ENCODE measurements at places on chromosomes 12 and 14.

GRCh38 chr12:93959657-93960056 lies 188.7 kb upstream of the PLXNC1 start:
- no peak for DNase-seq

- no peak for DNase-seq
These were observed at the start of gene TMEM63C for GRCh38 chr14:77181603-77182437. TSS of gene TMEM63C (plus strand) at chr14:77181798. CDS start at chr14:77218814, 37,016 bp downstream.

GRCh38 chr14:95497561-95498011 lies 18.9 kb downstream of the SYNE3 start:
- DNase-seq = no peak

GRCh38 chr12:32504591-32504990 lies 105.2 kb downstream of the FGD4 start:
- no peak for DNase-seq

DNA sequence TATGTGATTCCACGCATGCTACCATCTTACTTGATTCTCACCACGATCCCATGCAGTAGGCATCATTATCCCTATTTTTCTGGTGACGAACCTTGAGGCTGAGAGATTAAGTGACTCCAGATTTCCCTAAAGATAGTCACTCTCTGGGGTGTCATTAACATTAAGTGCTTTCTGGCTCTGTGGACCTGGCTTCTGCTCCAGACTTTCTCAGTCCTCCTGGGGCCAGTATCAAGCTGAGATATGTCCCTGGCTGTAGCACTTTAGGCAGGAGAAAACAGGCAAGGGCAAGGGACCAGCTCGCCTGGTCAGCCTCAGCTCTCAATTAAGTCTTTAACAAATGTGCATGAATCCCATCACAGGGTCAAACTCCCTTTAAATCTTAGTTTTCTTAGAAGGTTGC lies 38.3 kb upstream of the PRB2 start:
- DNase-seq = no peak

GRCh38 chr12:120413901-120414695 lies 23.8 kb upstream of the COX6A1 start:
- DNase-seq = no peak

DNA sequence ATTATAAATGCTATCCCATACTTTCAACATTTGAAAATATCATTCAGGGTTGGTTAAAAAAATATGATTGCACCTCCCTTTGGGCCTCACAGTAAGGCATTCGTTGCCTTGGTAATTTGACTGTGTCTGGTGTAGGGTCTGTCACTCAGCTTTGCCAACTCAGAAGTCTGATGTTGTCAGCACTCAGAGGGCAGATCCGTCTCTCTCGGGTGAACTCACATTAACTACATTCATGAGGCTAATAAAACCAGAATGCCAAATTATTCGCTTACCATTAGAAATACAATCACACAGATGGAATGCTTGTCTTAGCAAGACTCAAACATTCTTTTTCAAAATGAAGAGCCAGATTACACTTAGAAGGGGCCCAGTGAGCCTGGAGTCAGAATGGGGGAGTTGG lies 53.0 kb downstream of the NPAS3 start:
- DNase-seq = no peak

- no peak for DNase-seq
These were observed 201.6 kb downstream of the PAX9 start for GRCh38 chr14:36863271-36863670.

GRCh38 chr12:22130671-22131070 lies 84.7 kb downstream of the CMAS start:
- DNase-seq = no peak

DNA sequence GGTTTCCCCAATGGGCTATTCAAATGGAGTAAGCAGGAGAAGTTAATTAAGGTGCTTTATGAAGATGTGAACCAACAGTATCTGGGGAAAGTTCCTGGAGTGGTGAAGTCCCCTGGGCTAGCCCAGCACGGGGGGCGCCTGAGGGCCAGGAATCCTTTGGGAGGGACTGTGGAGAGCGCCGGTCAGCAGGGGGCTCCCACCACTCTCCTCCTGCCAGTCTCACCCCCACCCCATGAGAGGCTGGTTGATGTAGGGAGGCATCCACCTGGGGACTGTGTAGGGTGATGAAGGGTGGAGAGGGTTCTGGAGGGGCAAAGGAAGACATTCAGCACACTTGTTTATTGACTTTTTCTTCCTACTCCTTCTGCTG lies 4.4 kb downstream of the CEBPE start:
- no peak for DNase-seq

DNA sequence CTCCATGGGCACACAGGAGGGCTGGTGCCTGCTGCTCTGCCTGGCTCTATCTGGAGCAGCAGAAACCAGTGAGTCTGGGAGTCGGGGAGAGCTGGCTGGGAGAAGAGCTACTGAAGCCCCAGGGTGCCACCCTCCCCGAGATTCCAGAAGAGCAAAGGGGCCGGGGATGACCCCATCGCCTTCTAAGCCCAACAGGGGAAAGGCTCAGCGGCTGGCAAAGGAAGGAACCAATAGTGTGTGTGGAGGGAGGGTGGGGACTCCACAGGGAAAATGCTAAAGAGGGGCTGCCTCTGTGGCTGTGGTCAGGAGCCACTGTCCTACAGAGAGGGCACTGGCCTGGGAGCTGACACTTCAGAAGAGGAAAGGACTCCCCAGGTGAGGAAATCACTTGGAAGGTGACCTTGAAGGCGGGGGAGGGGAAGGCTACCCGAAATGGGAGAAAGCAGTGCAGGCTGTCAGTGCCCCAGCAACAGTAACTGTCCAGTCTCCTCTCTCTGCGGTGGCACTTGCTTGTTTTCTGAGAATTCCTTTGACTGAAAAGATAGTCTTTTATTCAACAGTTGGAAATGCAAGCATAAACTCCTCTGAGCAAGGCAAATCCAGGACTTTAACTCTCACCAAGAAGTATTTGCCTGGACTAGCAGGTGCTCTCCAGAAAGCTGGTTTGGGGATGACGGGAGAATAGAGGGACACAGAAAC lies 552 bp downstream of the TAPBPL start:
- no peak for DNase-seq

DNA sequence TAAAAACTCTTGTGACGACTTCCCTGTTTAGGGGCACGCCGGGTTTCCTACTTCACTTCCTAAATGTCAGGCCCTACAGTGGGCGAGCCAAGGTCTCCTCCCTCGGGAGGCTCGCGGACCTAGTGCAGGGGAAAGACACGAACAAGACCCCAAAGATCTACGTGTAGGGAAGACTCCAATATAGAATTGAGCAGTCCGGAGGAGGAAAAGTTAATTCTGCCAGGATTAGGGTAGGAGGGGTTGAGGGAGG lies 564 bp downstream of the ATXN3 start:
- DNase-seq = no peak

- DNase-seq = no peak
These were observed 23.0 kb downstream of the KCNJ8 start for GRCh38 chr12:21751517-21751916.

DNA sequence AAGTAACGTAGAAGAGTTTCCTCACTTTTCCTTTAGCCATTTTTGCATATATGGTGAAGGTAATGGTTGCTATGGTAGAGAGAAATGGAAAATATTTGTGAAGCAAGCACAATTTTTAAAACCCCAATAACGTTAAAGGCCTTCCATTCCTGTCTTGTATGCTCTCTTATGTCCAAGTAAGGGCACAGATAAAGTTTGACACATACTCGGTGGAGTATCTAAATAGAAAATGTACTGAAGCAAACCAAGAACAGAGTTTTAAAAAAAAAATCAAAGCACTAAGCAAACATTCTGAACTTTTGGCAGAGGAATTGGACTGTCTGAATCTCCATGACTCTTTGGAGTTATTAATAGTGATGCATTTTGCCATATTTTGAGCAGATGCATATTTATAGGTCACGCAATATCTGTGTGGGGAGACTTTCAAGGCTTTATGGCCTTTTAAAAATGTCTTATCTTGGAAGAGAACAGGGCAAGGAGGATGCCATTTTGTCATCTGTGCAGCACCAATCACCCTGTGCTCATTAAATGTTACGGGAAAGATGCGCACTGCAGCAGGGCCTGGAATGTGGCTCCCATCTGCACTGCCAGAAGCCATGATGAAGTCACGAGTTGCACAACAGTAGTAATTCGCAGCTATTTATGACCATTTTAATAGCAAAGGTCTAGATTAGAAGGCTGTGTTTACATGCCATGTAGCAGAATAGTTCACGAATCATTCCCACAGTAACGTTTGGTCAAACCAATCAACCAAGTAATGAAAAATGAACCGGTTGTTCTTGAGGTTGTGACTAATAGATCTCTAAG lies 23.3 kb upstream of the AMIGO2 start:
- peak; percentile 99 for DNase-seq

- DNase-seq = no peak
These were observed 8.3 kb upstream of the GNS start for GRCh38 chr12:64767495-64767894.

- DNase-seq = no peak
These were observed 22.7 kb upstream of the DHRS2 start for GRCh38 chr14:23613242-23614070.

Data from GM04504 (cell line).